ENCODE measurements at places on chromosomes 6 and 20.

GRCh38 chr6:57222743-57223077 lies 603 bp upstream of the RAB23 start:
- DNase-seq = no peak

GRCh38 chr20:36461600-36462439 lies 79.5 kb upstream of the MYL9 start:
- DNase-seq = no peak

DNA sequence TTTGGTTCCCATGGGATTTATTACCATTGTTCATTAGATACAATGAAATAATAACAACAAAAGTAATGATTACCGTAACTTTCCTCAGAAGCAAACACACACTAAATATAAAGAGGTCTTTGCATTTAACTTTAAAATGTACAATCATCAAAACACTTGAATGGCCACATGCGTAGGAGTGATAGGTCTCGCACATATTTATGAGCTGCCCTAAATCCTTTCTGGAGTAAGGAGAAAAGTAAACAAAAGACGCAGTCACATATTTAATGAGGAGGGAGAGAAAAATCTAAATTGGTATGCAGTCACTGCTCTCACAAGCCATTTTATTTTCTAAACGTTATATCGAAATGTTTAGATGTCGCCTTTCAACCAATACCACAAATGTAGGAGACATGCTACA lies 129.4 kb upstream of the TCF21 start:
- DNase-seq = no peak

DNA sequence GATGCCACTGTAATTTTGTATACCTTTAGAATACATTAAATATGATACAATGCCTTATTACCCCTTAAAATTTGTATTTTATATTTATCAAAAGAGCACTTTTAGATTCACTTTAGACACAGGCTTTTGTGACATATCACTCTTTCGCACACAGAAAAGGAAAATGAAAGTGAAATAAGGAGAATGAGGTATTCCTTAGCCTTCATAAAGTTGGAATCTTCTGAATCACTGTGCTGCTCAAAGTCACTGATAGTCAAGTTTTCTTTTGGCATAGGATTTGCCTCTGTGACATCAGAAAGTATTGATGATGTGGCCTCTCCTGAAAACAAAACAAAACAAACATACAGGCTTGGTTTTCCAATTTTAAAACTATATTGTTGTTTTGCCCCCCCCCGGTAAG lies 1097.1 kb downstream of the KIF16B start:
- DNase-seq = no peak

GRCh38 chr20:25054995-25055629 lies 2.8 kb downstream of the ACSS1 start:
- peak; percentile 26 for DNase-seq

- DNase-seq = no peak
These were observed 62.2 kb downstream of the MYLK4 start for GRCh38 chr6:2688401-2689064.

GRCh38 chr6:99521633-99522151 lies 6.5 kb upstream of the USP45 start:
- peak; percentile 51 for DNase-seq

- DNase-seq = no peak
These were observed 85.0 kb upstream of the HCRTR2 start for GRCh38 chr6:55089325-55089724.

- DNase-seq = no peak
These were observed 139.1 kb upstream of the POU3F2 start for GRCh38 chr6:98695091-98695801.

DNA sequence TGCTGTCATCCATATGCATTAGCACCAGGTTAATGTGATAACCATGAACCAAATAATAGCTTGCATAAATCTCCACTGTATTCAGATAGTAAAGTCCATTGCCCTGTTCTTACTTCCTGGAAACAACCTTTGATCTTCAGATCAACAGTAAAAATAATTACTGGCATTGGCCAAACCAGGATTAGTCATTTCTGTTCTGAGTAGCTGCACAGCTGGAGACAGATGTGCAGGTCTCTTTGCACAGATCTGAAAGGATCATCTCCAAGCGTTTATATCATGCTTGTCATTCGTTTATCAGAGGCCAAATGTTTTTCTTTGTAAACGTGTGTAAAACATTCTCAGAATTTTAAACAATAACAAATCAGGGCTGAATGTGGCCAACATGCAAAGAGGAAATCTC lies 134.4 kb upstream of the HMGCLL1 start:
- DNase-seq = no peak

GRCh38 chr6:168116438-168116974 lies 37.5 kb upstream of the FRMD1 start:
- DNase-seq = peak; percentile 11

GRCh38 chr6:163414117-163414945 lies at the start of gene QKI:
Gene QKI, plus strand, starts transcription at chr6:163414718. Its CDS starts 476 bp downstream, at chr6:163415194.
- peak; percentile 89 for DNase-seq

DNA sequence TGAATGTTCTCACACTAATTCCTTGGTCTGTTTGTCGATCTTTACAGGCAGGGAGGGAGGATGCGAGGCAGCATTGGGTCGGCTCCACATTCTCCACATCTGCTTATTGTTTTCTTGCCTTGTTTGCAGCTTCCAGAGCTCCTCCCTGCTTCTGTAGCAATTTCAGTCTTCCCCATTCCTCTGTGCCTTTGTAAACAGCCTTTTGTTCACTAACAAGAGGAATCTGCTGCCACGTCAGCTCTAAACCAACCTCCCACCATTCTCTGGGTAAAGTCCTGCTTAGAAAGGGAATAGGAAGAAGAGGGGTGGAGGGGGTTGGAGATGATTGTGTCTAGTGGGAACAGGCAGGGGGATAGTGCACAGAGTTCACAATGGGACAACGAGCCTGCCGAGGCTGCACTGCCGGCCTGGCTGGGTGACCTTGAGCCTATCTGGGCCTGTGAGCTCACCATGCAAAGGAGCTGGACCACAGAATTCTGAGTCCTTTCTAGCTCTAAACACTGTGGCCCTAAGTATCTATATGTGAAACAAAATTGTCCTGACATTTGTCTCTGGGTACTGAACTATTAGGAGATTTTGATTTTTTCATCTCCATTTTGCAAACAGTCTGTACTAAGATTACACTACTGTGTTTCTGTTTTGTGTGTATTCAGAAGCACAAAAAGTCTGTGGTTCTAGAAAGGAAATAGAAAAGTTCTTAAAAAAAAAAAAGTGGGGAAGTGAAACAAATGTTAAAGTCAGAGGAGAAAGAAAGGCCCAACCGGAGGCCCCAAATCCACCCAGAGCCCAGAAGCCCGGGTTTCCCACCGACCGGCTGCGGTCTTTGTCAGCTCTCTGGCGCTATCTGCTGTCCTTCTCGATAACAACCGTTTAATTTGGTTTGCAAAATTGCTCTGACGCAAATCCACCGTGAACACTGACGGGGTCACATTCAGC lies 1.4 kb upstream of the PRND start:
- DNase-seq = peak; percentile 83

DNA sequence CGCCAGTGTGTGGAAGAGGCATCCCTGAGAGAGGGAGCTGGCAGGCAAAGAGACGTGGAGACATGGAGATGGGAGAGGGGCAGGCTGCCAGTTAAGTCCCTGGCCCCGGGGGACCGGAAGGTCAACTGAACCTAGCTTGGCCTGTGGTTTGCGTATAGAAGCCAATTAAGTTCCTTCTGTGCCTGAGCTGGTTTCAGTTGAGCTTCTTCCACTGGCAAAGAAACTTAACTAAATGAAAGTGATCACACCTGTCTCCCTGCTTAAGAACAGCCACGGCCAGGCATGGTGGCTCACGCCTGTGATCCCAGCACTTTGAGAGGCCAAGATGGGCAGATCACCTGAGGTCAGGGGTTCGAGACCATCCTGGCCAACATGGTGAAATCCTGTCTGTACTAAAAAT lies 26.7 kb upstream of the NNAT start:
- DNase-seq = no peak

- DNase-seq = no peak
These were observed 6.1 kb downstream of the GSTA5 start for GRCh38 chr6:52834481-52834880.

GRCh38 chr6:11043961-11044711 lies at the start of gene ELOVL2:
Gene ELOVL2, minus strand, starts transcription at chr6:11044305. Its CDS starts 75 bp downstream, at chr6:11044230.
- peak; percentile 61 for DNase-seq

GRCh38 chr6:138593909-138594757 lies 94.8 kb upstream of the NHSL1 start:
- no peak for DNase-seq

- DNase-seq = peak; percentile 69
These were observed 25.0 kb upstream of the ABT1 start for GRCh38 chr6:26571592-26572296.
